Activated naive CD8-positive, alpha-beta T cell treated with anti-CD3 and anti-CD28 coated beads, Interleukin-2, amount 50 U/mL, for 16 hours (primary cell): ENCODE measurements at places on chromosomes 12 and 14.

GRCh38 chr12:60568914-60569313, 973.1 kb downstream of the SLC16A7 start:
- DNase-seq = no peak

- no peak for DNase-seq
These were observed 83.2 kb downstream of the PAH start for GRCh38 chr12:102833687-102834441.

GRCh38 chr14:78725086-78725485, 554.9 kb downstream of the NRXN3 start:
- DNase-seq = no peak

- DNase-seq = no peak
These were observed 62.5 kb downstream of the ETNK1 start for GRCh38 chr12:22687361-22688076.

DNA sequence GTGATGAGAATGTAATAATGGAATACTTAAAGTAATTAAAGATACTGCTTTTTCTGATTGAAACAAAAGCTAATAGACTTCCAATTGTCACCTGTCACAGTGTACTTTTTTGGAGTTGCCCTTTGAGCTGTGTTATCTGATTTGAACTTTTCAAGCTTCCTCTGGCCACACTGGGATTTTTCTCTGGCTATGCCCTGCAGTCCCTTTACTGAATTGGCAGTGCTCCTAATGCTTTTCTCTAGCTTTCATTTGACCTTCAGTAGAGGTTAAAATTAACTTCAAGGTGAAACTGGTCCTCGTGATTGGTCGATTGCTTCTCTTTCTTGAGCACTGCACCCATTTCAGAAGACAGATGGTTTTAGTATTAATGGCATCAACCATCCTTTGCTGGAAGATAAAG, 89.2 kb downstream of the CRADD start:
- DNase-seq = no peak

DNA sequence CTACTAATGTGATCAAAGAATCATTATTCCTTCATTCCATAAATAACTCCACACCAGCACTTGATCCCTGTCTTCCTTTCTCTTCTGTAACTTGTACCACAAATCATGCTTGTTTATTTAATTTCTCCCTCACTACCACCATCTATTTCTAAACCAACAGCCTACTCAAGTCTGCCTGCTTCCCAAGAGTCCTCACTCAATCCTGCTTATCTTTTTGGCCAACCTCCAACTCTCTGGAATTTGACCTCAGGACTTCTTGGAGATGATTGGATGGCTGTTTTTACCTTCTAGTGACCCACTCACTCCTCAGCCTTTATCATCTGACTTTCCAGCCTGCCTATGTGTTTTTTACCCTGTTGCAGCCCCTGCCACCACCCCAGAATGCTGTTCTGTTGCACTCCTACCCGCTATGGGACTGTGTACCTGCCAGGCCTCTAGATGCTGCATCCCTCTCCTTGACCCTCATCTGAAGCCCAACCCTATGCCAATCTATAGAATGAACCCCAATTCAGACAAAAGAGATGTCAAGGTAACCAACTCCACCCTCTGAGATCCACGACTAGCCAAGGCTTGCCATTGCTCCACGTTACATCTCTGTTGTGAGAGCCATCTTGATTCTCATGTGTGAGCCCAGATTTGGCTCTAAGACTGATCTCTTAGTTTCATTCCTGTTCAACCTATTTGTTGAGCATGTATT, 150.2 kb upstream of the PLEKHG7 start:
- DNase-seq = no peak

GRCh38 chr12:59067083-59067482, 146.8 kb upstream of the LRIG3 start:
- no peak for DNase-seq

- no peak for DNase-seq
These were observed 904 bp upstream of the PAPOLA start for GRCh38 chr14:96501217-96501739.

- DNase-seq = no peak
These were observed 147.1 kb downstream of the SLC15A5 start for GRCh38 chr12:16130343-16130742.

GRCh38 chr14:81953419-81953818, 419.8 kb upstream of the SEL1L start:
- DNase-seq = no peak

- DNase-seq = no peak
These were observed 155.4 kb upstream of the GZMB start for GRCh38 chr14:24789378-24789884.

DNA sequence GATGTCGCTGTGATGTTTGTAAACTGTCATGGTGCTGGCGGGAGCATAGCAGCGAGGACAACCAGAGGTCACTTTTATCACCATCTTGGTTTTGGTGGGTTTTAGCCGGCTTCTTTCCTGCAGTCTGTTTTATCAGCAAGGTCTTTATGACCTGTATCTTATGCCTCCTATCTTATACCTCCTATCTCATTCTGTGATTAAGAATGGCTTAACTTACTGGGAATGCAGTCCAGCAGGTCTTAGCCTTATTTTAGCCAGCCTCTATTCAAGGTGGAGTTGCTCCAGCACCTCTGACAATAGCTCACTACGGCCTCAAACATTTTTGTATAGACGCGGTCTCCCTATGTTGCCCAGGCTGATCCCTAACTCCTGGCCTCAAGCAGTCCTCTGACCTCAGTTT, 53.7 kb downstream of the B4GALNT3 start:
- no peak for DNase-seq

- no peak for DNase-seq
These were observed 778 bp downstream of the SLC8B1 start for GRCh38 chr12:113333877-113334785.

DNA sequence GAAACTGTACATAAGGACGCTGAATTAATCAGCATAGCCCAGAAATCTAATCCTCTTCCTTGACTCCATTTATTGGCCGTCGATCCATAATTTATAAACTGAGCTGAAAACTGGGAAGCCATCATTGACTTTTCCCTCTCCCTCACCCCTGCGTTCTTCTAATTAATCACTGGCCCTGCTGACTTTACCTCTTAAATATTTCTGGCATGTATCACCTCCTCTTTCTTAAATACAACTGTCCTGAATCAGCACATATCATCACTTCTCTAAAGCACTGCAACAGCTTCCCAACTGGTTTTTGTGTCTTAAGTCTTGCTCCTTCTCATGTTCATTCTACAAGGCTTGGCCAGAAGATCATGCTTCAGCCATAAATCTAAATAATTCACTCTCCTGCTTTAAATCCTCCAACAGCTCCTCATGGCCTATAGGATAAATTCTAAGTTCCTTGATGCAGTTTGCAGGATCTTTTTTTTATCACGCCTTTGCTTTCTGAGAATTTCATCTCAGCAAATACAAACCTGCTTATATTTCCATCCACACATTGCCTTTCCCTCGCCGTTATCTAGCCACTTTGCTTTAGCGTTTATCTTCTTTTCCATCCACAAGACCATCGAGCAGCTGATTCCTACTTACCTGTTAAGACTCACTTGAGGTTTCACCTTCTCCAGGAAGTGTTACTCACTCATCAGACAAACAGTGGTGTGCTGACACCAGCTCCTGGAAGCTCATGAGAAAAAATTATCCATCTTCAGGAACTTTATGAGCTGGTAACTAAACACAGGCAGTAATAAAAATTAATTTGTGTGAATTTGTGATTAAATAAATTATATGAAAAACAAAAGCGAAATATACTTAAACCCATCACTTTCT, 295.6 kb upstream of the FLRT2 start:
- DNase-seq = no peak

DNA sequence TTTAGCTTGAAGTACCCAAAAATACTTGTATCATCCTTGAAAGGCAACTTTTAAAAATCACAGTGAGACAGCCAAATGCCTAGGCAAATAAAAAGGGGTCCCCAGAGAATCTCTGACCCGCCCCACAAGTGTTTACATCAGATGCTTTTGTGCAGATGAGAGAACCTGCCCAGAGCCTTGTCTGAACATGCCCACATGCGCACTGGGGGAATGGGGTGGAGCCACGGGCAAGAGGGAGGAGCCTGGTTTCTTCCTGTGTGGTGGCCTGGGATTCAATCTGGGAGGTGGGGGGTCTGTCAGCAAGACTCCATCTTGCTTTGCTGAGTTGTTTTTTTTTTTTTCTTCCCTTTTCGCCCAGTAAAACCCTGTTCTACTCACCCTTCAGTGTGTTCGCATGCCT, 381.7 kb upstream of the CCDC196 start:
- DNase-seq = no peak

- no peak for DNase-seq
These were observed 9.2 kb downstream of the ATF7 start for GRCh38 chr12:53616950-53617349.

GRCh38 chr12:125406131-125406530, 340.9 kb downstream of the AACS start:
- DNase-seq = no peak

DNA sequence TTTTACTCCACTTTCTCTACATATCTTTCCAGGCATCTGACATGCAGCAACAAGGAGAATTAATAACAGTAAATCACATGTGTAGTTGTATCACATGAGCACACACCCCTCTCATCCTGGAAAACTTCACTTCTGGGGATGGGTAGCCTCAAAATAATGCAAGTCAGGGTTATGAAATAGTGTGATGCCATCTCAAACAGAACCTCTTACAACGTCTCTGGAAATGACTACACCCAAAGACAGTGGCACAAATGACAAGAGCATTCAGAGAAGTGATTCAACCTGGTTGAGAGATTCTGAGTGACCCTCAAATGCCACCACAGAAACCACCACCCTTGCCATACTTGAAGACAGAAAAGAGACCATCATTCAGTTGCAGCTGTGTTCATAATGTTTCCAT, 2.8 kb downstream of the DIO2 start:
- no peak for DNase-seq

- DNase-seq = no peak
These were observed 22.7 kb downstream of the CCDC198 start for GRCh38 chr14:57470909-57471308.

- no peak for DNase-seq
These were observed 255.7 kb upstream of the FAR2 start for GRCh38 chr12:28893365-28893764.

DNA sequence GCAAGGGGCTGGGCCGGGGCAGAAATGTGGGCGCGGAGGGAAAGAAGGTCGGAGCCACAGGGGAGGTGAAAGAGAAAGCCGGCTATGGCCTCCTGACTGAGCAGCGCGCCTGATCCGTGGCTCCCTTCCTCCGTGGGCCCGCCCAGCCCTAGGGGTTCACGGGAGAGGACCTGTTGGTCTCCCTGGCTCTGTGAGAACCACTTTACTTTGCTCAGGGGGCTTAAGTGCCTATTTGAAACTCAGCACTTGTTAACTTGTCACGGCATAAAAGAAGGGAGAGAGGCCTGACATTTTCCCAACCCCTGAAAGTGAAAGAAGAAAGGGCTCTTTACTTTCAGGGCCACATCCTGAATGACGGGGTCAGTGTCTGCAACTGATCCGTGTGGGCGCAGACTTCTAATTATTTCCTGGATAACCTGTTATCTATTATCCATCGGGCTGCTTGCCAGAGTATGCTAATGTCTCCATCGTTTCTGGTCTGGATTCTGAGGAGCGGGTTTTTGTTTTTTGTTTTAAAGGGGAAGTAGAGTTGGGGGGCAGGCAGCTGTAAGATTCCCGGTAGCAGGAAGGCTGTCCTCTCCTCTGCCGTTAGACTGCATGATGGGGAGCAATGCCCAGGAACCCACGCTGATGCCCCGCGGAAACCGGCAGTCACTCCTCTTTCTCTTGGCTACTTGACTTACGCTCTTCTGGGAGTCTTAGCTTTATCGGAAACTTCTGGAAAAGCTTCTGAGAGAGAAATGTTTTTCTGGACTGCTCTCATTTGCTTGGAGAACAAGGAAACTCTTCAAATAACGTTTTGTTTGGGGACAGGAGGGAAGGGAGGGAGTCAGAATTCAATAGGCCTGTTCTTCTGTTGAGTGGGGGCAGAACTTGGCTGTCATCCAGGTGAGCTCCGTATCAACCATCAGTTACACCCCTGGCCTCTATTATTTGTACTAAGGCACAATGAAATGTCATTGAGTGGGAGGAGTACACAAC, 127.7 kb upstream of the MAX start:
- DNase-seq = peak; percentile 6

GRCh38 chr14:54170301-54170700, 213.7 kb upstream of the BMP4 start:
- no peak for DNase-seq

DNA sequence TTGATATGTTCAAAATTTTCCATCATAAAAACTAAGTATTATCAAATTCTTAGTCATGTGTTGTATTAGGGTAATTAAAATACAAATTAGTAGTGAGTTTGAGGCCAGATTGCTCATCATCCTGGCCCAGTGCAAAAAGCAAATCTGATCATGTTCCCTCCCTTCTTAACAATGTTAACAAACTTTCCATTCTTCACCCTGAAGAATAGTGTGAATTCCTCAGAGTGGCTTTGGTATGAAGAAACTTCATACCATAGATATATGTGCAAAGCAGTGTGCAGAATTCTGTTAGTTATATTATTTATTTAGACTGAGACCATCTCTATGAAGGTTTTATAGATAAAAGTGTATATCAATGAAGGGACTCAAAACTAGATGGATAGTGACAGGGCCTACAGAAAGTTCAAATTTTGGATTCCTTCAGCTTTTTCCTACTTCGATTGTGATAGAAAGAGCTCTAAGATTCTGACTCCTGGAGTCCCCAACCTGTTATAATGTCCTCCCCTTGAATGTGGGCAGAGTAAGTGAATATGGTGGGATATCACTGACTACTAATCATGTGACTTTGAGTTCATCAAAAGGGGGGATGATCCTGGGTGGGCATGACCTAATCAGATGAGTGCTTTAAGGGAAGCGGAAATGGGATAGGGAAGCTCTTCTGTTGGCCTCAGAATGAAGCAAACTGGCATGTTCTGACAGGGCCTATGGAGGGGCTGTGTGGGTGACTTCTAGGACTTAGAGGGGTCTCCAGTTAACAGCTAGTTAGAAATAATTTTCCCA, 271.4 kb downstream of the BTG1 start:
- DNase-seq = no peak

- no peak for DNase-seq
These were observed 431 bp downstream of the HIP1R start for GRCh38 chr12:122835750-122836026.

- no peak for DNase-seq
These were observed 106.3 kb downstream of the PTCSC3 start for GRCh38 chr14:36070031-36070719.

GRCh38 chr14:92492258-92492657, 21.3 kb upstream of the RIN3 start:
- no peak for DNase-seq

- DNase-seq = peak; percentile 27
These were observed 201.9 kb upstream of the FOXN3 start for GRCh38 chr14:89618811-89619551.
